Breast epithelium (tissue), 4 donors: ENCODE measurements at places on chromosomes 5 and 9. TPM values are rescaled to one million over a fixed set of nuclear protein-coding genes. Genes with fewer than 3 reads are reported as not detected.

GRCh38 chr5:169561893-169562292, 21.7 kb upstream of the SPDL1 start:
- no peaks in the 10 kb centered on the region for H3K4me1 ChIP-seq
- no peak overlapping the region for H3K4me3 ChIP-seq
- H3K36me3 ChIP-seq = no peaks in the 10 kb centered on the region
- DNase-seq = no peak
- no peak overlapping the region for H3K27ac ChIP-seq
- no peaks in the 10 kb centered on the region for H3K27me3 ChIP-seq

UBLCP1 gene
- 17.0 TPM for total RNA-seq

INSL4 gene
- not detected for total RNA-seq

DNA sequence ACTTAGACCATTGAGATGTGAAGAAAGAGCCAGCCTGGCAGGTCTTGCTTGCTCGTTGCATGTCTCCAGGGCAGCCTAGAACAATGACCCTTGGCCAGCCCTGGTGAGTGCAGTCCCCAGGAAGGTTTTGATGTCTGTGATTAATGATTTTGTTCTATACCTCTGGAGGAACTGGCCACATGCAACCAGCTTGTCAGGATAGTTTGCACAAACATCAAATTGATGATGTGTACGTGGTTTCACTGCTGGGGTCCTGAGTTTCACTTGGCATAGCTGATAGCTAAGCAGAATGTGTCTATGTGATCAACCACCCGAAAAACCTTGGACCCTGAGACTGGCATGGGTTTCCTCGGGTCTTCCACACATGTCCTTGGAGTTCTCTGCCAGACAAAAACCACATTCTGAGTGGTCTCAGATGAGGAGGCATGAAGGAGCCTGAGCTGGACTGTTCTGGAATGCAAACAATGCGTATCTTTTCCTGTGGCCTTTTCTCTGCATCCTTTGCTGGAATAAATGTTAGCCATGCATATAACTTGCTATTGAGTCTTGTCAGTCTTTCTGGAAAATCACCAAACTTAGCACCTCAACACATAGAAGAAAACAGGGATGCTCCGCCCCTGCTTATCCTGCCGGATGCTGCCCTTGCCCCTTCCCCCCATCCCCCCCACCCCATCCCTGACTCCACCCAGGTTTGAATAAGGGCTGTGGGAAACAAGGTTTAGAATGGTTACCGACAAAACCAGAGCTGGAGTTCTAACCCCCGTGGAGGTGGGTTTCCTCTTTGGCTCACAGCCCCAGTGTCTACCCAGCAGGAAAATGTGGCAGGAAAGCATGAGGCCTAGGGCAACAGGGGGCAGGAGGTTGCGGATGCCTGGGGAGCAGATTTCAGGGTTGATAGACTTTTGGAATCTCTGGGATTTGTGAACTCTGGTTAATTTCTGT, 50.1 kb upstream of the ANKRD33B start:
- H3K36me3 ChIP-seq = no peaks in the 10 kb centered on the region
- H3K4me1 ChIP-seq = no peaks in the 10 kb centered on the region
- H3K4me3 ChIP-seq = no peak overlapping the region
- H3K27me3 ChIP-seq = no peaks in the 10 kb centered on the region

GRCh38 chr5:112735702-112736101, 2.0 kb upstream of the APC start:
- H3K27me3 ChIP-seq = no peaks in the 10 kb centered on the region
- H3K4me1 ChIP-seq = no peaks in the 10 kb centered on the region
- no peak for DNase-seq
- H3K27ac ChIP-seq = no peak overlapping the region
- no peaks in the 10 kb centered on the region for H3K36me3 ChIP-seq

DNA sequence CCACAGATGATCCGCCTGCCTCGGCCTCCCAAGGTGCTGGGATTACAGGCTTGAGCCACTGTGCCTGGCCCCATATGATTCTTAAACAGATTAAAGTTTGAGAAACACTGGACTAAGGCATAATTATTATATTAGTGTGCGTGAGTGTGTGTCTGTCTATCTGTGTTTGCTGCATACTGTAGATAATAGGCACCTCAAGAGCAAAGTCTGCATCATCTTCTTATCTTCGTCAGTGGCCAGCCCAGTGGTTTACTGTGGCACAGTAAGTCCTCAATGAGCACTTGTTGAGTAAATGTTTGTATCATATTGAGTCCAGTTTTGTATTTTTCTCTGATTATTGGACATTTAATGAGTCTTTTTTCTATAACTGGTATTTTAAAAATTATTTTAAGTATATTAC, 81.7 kb downstream of the ITGA1 start:
- no peaks in the 10 kb centered on the region for H3K4me1 ChIP-seq
- no peak overlapping the region for H3K27ac ChIP-seq
- no peak overlapping the region for H3K4me3 ChIP-seq
- H3K27me3 ChIP-seq = no peaks in the 10 kb centered on the region
- no peaks in the 10 kb centered on the region for H3K36me3 ChIP-seq

LECT2 gene
- total RNA-seq = not detected
